ENCODE measurements at places on chromosomes 13 and 19.

- no peak for DNase-seq
Observed at GRCh38 chr13:83666141-83666540, 216.1 kb downstream of the SLITRK1 start.

GRCh38 chr19:4363571-4364304 is 20.4 kb downstream of the MPND start:
- no peak for DNase-seq

DNA sequence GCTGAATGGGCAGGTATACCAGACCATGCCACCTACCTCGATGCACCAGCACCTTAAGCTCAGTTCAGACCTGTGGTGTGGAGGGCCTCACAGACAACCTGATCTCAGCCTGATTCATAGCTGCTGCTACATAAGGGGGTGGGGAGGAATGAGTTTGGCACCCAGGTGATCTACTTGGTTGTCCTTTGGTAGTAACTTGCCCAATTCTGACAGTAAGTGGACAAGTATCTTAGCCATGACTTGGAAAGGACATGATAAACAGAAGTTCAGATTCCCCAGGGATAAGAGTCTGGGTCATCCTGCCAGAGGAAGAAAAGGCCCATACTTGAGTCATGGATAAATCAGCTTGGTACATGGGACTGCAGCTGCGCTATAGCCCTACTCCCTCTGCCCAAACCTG is 28.4 kb upstream of the SOHLH2 start:
- no peak for DNase-seq

DNA sequence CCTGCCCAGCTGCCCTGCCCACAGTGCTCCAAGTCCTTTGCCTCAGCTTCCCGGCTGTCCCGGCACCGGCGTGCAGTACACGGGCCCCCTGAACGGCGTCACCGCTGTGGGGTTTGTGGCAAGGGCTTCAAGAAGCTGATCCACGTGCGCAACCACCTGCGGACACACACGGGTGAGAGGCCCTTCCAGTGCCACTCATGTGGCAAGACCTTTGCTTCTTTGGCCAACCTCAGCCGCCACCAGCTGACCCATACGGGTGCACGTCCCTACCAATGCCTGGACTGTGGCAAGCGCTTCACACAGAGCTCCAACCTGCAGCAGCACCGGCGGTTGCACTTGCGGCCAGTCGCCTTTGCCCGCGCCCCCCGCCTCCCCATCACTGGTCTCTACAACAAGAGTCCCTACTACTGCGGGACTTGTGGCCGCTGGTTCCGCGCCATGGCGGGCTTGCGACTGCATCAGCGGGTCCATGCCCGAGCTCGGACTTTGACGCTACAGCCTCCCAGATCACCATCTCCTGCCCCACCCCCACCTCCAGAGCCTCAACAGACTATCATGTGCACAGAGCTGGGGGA is 5.7 kb downstream of the ZNF526 start:
- no peak for DNase-seq

- no peak for DNase-seq
Observed at GRCh38 chr13:26295812-26296211, 41.9 kb downstream of the CDK8 start.

- DNase-seq = no peak
Observed at GRCh38 chr19:38654628-38655055, 7.2 kb downstream of the ACTN4 start.

- DNase-seq = no peak
Observed at GRCh38 chr13:64272681-64273080, 2857.0 kb upstream of the PCDH20 start.

DNA sequence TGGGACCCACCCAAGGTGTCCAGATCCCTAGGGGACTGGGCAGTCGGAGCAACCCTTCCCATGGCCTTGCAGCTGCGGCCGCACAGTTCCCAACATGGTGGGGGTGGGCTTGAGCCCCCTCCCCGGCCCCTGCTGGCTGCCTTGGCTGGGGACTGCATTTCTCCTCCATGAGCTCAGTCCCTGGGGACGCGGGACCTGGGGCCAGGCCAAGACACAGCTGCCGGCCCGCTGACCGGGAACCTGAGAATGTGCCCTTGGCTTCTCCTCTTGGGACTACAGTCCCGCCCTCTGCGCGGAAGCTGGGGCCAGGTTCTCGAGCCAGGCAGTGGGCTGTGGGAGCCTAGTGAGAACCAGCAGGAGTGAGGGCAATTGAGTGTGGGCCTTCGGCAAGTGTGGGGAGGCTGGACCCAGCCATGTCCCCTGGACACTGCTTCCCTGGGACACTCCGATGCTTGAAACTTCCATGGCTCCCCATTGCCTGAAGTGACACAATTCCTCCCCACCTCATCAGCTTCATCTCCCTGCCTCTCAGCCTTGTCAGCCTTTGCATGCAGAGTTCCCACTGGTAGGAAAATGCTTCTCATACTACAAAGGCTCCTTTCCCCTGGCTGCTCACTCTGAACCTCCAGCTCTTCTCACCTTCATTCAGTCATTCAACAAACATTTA is 13.1 kb upstream of the NOTCH3 start:
- no peak for DNase-seq

GRCh38 chr13:29465741-29466293 is 129.7 kb downstream of the SLC7A1 start:
- DNase-seq = peak; percentile 46

GRCh38 chr13:48851707-48852106 is 124.0 kb upstream of the FNDC3A start:
- no peak for DNase-seq

GRCh38 chr13:96821381-96821780 is 172.9 kb downstream of the OXGR1 start:
- DNase-seq = no peak

- peak; percentile 51 for DNase-seq
Observed at GRCh38 chr19:52007451-52007805, 583 bp downstream of the ZNF615 start.

GRCh38 chr13:39688278-39688677 is 32.8 kb downstream of the COG6 start:
- DNase-seq = no peak

GRCh38 chr13:23865906-23866305 is 23.3 kb downstream of the MIPEP start:
- DNase-seq = no peak

- no peak for DNase-seq
Observed at GRCh38 chr13:24308488-24309020, 826 bp upstream of the C1QTNF9 start.

DNA sequence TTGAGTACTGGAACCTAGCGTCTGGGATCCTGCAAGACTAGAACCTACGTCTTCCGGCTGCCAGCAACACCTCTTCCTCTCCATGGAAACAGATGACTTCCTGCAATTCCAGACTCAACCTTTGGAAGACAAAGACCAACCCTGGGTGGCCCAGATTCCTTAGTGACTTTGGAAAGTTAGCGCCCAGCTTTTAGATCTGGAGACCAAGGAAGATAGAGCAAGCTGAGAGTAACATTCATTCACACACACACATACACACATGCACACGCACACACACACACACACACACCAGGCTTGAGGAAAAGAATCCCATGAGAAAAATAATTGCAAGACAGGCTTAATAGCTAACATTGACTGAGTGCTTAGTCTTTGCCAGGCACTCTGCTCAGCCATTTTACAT is 788.9 kb downstream of the UQCRFS1 start:
- no peak for DNase-seq

GRCh38 chr19:39377373-39378362 is 13.2 kb downstream of the PAF1 start:
- no peak for DNase-seq

DNA sequence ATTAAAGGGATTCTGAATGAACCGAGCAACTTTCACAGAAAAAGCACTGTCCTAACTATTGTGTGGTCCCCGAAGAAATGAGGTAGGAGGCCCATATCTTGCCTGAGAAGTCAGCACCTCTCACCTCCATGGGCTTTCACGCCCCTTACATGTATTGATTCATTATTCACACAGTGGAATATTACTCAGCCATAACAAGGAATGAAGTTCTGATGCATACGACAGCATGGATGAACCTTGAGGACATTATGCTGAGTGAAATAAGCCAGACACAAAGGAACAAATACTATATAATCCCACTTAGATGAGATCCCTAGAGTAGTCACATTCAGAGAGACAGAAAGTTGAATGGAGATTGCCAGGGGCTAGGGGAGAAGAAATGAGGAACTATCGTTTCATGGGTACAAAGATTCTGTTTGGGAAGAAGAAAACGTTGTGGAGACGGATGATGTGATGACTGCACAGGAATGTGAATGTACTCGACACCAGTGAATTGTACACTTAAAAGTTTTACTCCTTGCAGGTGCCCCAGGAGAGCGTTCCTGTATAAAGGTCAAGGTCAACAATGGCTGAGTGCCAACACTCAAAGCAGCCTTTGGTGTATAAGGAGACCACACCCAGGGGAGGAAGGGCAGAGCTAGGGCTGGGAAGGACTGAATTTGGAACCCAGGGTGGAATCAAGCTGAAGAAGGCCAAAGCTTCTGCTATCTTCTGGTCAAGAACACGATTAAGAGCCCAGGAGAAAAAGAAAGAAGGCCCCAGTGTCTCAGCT is 22.5 kb downstream of the ZIC5 start:
- no peak for DNase-seq

DNA sequence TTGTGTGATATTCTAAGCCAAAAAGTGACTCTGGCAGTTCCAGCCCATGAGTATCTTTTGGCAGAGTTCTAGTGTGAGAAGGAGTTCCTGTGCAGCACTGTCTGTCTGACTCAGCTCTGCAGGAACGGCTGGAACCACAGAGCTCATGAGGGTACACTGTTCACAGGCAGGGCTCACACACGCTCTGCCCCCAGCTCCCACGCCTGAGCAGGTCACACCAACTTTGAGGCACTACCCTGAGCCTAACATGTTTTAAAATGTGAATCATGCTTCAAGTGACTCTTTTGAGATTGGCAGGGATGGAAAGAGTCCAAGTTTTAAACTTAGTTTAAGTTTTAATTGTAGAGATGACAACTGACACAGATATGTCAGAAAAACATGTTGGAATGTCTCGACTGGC is 1203.3 kb downstream of the UQCRFS1 start:
- DNase-seq = no peak

DNA sequence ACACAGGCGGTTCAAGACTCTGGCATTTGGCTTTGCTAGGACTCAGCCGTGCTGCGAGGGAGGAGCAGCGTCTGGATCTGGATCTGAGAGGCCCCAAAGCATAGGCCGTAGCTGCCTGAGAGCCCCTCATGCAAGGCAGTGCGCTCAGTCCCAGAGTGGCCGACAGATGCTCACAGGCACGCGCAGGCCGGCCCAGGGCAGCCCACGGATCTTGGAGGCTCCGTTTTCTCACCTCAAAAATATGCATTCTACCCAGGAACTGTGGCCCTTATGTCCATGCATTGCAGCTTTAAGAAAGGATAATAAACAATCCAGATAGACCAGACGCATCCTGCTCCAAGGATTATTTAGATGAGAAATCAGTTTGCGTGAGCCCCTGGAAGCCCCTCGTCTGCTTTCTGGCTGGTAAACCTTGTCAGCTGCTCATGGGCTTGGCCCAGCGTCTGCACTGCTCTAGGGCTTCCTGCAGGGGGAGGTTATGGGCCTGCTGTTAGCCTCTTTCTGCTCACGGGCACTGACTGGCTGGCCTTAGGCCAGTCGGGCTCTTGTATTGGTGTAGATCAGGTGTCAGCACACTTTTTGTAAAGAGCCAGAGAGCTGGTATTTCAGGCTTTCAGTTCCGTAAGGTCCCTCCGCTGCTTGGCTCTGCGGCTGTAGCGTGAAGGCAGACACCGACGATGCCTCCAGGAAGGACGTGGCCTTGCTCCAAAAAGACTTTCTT is 24.2 kb downstream of the TEX29 start:
- peak; percentile 69 for DNase-seq

DNA sequence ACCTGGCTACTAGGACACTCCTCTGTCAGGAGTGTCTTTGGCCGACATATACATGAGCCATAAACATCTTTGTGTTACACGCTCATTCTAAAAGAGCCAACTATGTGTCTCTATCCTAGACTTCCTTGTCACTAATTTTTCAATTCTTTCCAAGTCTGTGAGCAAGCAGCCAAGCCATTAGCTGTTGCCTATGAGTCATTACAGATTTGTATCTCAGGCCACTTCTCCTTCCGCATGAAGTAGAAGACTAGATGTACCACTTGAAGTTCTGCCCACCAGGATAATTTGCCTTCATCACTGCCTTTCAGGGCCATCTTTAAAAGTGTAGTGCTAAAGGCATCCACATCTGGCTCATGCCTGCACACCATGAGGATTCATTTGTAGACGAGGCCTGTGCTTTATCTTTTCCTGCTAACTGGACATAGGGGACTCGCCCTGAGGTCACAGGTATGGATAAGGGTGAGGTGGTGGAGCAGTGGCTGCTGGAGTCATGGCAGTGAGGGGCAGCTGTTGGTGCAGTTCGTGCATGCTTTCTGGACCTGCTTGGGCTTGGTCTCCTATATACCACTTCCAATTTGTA is 126.1 kb upstream of the KL start:
- DNase-seq = no peak

- peak; percentile 75 for DNase-seq
Observed at GRCh38 chr19:40663695-40664692, 26.5 kb downstream of the NUMBL start.

DNA sequence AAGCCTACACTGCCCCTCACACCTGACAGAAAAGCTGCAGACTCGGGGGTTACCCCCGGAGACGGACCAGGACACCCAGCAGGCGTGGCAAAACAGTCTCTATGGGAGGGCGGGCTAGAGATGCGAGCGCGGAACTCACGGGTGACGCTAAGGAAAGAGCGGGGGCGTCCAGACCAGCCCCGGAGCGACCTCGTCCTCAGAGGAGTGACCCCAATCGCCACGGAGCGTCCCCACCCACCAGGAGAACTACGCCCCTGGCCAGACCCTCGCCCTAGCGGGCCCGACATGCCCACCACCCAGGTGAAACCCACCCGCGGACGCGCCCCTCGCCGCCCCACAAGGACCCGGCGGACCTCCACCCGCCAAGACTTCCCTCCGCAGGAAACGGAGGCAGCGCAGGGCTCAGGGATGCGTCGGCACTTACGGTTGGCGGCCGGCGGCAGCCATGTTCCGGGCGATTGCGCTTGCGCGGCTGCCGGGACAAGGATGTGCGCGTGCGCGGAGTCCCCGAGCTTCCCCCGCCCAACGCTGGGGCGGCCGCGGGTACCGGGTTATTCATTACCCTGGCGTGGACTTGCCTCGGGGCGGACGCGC is at the start of gene ZNF329:
Gene ZNF329, minus strand, starts transcription at position 462 of the 594 bp plus-strand sequence. CDS start 21,286 bp downstream, outside the sequence.
- DNase-seq = peak; percentile 92

GRCh38 chr13:97438856-97439595 is 5.1 kb downstream of the RAP2A start:
- peak; percentile 35 for DNase-seq

DNA sequence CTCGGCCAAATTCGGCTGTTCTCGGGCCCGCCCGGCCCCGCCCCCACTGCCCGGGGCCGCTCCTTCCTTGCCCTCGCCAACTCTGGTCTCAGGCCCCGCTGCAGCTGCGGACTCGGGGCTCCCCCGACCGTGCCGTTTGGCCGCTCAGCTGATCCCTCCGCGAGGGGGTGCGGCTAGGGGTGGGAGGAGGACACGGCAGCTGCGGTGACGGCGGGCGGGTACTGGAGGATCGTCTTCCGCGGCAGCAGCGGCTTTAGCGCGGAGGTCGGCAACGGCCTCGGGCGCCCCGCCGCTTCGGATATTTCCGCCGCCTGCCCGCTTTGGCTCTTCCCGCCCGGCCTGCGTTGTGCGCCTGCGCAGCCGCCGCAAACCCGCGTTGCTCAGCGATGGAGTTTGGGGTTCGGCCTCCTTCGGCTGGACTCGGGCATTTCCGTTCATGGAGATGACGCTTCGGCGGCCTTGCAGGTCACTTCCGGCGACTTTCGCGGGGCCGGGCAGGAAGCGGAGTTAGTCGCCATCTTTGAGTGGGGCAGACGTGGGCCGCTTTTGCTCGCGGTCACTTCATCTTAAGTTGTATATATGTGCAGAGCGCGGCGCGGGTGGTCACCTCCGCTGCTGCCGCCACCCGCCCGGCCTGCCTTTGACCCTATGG is 338 bp upstream of the UBE2M start:
- peak; percentile 100 for DNase-seq
